Kidney epithelial cell (primary cell): ENCODE measurements at places on chromosomes 6 and 20. TPM values are rescaled to one million over a fixed set of nuclear protein-coding genes. Genes with fewer than 3 reads are reported as not detected.
A peak's percentile ranks its signal among the peaks of the same experiment; 100 is the strongest.

GRCh38 chr6:139030228-139030963 lies 1.9 kb downstream of the ABRACL start:
- DNase-seq: no peak

- no peak for DNase-seq
Observed at GRCh38 chr6:11718463-11718862, 60.1 kb downstream of the ADTRP start.

DNA sequence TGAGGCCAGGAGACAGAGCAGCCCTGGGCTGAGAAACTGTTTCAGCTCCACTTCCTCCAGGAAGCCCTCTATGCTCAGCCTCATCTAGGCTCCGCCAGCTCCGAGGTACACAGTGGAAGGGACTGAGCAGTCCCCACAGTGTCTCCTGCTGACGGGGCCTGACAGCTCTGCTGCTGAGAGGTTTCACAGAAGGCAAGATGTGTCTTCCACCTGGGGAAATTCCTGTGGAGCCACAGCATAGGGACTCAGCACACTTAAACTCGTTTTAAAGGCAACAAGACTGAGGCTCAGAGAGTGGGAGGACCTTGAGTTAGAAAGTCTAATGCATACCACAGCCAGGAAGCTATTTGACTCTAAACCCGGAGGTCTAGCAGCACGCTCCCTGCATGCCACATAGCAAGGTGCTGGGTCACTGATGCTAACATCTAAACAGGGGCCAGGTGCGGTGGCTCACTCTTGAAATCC lies 6.8 kb downstream of the ADA start:
- no peak for DNase-seq

DNA sequence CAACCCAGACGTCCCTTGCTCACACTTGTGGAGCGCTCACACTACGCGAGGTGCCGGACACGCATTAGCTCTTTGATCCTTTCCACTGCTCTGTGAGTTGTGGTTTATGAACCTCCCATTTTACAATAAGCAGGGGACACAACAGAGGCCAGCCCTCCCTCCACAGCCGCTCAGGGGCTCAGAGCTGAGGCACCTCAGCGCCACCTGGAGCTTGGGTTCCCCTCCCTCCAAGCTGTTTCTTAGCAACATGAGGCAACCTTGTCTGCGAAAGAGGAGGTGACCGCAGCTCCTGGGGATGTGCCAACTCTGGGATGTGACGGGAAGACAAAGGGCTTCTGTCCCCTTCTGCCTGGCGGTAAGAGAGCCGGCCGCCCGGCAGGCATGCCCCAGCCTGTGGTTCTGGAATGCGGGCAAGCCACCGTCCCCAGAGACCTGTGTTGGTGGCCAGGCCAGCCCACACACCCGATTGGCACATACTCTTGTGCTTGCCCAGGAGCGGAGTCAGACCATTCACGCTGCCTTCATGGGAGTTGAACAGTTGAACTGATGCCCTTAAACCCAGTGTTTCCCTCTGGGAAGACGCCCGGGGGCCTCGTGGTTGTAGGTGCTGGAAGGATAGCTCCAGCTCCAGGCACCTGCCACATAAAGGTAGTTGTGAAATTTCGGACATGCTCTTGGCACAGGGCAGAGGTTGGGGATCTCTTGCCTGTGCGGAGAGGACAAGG lies 44.5 kb downstream of the RBM38 start:
- DNase-seq: peak; percentile 59

DNA sequence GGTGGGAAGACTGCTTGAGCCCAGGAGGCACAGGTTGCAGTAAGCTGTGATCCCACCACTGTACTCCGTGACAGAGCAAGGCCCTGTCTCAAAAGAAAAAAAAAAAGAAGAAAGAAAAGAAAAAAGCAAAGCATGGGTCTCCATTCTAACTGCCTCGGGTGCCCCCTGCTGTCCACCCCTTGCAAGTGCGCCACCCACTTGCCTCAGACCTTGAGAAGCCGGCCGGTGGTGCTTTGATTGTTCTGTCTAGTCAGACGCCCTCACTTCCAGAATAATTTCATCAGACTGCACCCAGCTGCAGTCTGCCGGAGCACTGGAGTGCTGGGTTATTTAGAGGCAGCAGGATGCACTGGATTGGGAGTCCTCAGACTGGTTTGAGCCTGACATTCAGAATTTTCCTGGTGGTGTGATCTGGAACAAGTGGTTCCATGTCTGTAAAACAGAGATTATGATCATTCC lies 17.6 kb upstream of the TM9SF4 start:
- peak; percentile 47 for DNase-seq

GRCh38 chr20:48761023-48761785 lies 66.6 kb downstream of the PREX1 start:
- no peak for DNase-seq

GRCh38 chr6:68709091-68709490 lies 74.0 kb downstream of the ADGRB3 start:
- DNase-seq: no peak

Gene TXLNB
- not detected in 2 replicates for total RNA-seq

Gene ADAM33
- 0.13 and 0.41 TPM in 2 replicates for total RNA-seq

GRCh38 chr20:62806383-62807050 lies 1.9 kb downstream of the OGFR start:
- DNase-seq: no peak

Gene ATG5
- 29.8 and 32.8 TPM in 2 replicates for total RNA-seq

DNA sequence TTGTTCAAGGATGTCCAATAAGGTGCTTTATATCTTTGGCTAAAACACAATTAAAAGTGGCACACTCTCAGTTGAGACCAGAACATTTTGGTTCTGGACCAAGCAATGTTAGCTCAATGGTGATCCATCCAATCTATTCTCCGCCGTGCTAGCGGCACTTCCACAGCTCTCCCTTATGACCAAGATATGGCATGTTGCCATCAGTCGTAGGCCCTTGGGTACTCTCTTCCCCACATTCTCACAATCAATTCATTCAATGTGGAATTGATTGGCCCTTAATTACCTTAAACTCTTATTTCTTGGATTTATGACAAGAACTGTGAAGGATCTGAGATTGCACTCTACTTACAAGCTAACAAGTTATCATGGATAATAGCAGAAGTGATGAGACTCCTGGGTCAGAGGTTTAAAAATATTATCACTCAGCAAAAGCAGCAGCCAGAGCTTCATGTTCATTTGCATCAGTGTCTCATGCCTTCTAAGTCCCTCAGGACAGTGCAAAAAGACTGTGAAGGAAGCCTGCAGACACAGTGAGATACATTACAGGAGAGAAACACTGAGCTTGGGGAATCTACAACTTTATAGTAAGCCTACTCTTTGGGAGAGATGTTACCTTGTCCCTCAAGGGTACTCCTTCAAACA lies 80.0 kb upstream of the ARG1 start:
- no peak for DNase-seq

GRCh38 chr6:157019115-157019641 lies 242.0 kb downstream of the ARID1B start:
- no peak for DNase-seq

GRCh38 chr6:109050012-109050411 lies 44.6 kb downstream of the SESN1 start:
- DNase-seq: no peak

GRCh38 chr6:106525882-106526275 lies 103.4 kb downstream of the RTN4IP1 start:
- DNase-seq: no peak
